ENCODE measurements at places on chromosomes 1 and 21.

DNA sequence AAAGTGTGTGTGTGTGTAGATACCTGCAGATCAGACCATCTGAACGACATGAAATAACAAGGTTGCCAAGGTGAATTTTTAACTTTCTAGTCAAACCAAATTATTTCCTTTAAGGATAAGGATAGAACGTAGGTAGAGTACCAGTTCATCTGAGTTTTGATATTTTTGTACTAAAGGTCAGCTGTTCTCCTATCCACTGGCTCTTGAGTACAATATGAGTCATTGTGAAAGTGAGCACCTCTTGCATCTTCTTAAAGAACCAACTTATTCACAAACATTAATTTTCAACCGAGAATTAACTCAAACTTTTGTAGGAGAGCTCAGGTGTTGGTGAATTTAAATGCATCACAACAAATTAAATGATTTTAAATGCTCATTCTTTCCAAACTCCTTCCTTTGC lies 71.5 kb downstream of the IFI44 start:
- no peak for DNase-seq

DNA sequence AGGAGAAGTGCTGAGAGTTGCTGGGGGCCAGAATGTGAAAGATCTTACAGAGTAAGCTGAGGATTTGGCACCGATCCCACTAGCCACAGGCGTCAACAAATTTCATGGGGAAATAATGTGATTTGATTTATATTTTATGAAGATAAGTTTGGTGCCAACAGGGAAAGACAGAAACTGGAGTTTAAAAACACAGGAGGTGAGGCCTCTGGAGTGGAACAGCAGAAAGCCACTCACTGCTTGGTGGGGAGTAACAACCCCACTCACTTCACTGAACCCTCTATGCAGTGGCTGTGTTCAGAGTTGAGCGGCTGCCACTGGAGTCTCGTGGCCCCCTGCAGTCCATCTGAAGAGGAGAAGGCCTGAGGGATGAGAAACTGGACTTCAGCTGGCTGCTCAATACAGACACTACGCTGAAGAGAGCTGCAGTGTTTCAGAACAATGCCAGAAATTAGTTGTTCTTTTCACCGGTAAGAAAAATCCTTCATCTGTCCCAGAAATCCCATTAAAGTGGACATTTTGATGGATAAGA lies 48.0 kb upstream of the RXRG start:
- DNase-seq, result no peak

DNA sequence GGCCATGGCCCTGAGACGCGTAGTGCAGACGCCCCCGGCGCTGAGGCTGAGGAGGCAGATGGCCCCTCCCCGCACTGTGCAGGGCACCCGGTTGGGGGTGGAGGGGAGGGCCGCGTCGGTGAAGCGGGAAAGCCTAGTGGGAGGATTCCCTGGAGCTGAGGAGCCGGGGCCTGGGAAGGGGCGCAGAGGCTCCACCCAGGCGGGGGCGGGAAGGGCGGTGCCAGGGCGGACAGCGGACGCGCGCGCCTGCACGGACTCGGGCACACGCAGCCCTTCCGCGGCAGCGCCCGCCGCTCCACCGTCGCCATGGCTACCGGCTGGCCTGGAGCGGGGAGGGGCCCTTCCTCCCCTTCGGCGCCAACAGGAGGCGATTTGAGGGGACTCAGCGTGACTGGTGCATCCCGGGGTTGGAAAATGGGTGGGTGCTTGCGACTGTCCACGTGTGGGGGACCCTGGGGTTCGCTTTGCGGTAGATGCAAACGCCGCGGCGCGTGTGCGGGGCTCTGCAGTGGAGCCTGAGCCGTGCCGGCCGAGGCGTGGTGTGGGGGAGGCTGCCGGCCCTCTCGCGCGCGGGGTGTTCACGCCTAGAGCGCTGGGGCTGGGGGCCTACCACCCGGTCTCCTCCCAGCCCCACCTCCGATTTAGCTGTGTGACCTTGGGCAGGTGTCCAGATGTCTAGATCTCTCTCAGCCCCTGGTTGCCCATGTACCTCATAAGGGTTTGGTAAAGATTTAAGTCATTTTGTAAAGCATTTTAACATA lies 35.1 kb downstream of the PTPRF start:
- DNase-seq, result peak; percentile 76

GRCh38 chr1:71717186-71717585 lies 565.2 kb downstream of the NEGR1 start:
- DNase-seq, result no peak

- no peak for DNase-seq
Measured at GRCh38 chr21:37749132-37749531, 167.1 kb downstream of the KCNJ6 start.

- DNase-seq, result no peak
Measured at GRCh38 chr1:236179634-236180033, 37.3 kb downstream of the GPR137B start.

DNA sequence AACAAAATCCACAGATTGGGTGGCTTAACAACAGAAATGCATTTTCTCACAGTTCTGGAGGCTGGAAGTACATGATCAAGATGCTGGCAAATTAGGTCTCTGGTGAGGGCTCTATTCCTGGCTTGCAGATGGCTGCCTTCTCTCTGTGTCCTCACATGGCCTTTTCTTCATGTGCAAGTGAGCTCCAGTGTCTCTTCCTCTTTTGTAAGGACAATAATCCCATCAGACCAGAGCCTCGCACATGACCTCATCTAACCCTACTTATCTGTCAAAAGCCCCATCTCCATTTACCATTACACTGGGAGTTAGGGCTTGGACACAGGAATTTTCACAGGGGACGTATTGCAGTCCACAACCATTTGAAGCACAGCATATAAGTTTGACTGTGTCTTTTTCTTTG lies 181.6 kb downstream of the NEGR1 start:
- DNase-seq, result no peak

- no peak for DNase-seq
Measured at GRCh38 chr1:23444596-23445390, 20.2 kb upstream of the TCEA3 start.

Measured in hypothalamus (tissue), 51 donors.